Stimulated activated naive CD8-positive, alpha-beta T cell treated with anti-CD3 and anti-CD28 coated beads, Interleukin-15, amount 100 ng/mL, for 72 hours (primary cell): ENCODE measurements at places on chromosomes 13 and 19.

- DNase-seq, result no peak
Observed at GRCh38 chr13:100887729-100888151, 213.1 kb upstream of the TMTC4 start.

- no peak for DNase-seq
Observed at GRCh38 chr13:111858571-111858970, 208.4 kb upstream of the SOX1 start.

GRCh38 chr19:1172353-1173158, 1.5 kb downstream of the SBNO2 start:
- DNase-seq, result no peak

- no peak for DNase-seq
Observed at GRCh38 chr13:30974350-30974749, 41.9 kb downstream of the TEX26 start.

DNA sequence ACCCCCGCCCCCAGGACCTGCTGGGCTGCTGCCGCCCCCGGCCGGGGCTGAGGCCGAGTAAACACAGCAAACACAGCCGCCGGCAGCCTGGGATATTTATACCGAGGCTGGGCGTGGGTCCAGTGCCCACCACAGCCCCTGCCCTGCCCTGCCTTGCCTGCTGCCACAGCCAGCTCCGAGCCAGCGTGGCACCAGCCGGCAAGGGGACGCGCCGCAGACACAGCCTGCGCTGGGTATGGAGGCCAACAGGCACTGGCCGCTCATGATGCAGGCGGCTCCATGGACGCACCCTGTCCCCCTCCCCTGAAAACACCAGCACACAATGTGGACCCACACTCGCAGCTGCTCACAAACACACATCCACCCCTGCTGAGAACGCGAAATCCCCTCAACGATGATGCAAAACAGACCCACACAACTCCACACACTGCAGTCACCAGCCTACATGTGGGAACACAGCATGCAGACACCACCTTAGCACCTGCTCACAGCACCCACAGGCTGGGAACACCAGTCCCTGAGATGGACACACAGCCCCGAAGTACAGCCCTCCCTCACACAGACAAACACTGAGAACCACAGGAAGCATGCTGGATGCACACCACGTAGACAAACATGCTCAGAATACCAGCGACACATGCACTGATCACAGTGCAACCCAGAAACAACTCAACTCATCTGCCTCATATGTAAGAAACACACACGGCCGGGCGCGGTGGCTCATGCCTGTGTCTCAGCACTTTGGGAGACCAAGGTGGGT, 16.2 kb downstream of the CCDC97 start:
- no peak for DNase-seq
